Pulmonary artery endothelial cell (primary cell): ENCODE measurements at places on chromosomes 6 and 20.

DNA sequence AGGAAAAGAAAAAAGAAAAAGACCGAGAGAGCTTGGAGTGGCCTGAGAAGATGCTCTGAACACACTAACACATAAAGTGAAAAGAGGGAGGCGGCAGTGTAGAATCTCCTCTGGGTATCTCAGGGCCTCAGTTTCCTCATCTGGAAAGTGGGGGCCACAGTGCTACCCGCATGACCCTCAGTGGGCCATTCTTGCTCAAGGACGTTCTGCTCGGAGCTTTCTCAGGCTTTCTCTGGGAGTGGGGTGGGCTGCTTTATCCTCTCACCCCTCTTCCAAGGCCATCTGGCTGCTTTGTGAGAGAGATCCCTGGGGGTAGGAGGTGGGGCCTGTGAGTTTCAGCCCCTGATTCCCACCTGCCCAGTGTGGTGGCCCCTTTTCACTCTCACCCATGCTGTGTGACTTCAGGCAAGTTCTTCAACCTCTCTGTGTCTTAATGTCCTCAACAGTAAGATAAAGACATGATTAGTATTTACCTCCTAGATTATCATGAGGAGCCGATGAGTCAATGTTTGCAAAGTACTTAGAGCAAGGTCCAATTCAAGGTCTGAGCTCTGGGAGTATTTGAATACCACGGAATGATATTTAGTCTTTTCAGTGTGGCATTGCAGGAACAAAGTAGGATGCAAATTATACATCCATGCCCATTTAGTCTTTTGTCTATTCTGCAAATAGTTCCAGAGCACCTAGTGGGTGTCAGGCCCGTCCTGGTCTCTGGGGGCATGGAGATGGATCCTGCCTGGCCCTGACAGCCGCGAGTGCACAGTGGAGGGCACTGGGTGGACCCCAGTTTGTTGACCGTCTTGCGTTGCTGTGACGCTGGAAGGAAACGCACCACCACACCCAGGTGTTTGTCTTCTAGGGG lies 34.3 kb downstream of the SRC start:
- no peak for DNase-seq

GRCh38 chr6:73704260-73704659 lies 8.3 kb downstream of the CD109 start:
- no peak for DNase-seq

DNA sequence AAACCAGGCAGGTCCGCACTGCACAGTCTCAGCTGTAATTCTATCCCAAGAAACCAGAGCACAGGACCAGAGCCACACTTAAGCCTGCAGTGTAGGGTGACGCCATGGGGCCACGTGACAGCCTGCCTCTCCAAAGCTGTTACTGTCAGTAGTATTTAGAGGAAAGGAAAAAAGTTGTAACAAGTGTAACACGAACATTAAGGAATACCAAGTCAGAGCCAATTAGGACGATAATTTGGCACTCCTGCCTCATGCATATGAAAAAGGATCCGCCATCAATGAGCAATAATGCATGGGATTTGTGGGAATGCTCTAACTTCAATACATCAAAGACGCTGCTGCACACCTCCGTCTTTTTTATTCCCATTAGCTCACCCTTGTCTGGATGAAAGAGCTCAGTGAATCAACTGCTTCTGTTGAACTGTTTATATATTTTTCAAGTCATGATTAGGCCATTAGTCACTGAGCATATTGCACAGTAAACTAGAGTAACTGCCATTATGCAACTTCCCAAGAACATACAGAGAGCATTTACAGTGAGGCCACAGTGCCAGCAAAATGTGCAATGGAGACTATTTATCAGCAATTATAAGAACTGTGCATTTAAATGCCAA lies 79.9 kb downstream of the ATXN1 start:
- no peak for DNase-seq

DNA sequence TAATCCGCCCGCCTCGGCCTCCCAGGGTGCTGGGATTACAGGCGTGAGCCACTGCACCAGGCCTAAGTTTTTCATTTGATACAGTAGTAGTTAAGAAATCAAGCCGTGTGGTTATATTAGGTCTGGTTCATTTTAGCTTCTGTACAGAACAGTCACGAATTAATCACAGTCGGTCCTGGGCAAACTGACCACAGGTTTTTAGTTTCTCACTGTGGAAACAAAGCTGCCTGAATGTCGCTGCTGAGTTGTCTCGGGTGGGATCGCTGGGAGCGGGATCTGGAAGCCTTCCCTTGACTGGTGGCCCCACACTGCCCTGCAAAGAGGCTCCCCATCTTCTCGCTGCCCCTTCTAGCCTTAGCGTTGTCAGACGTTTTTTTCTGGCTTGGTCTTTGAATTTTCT lies 18.6 kb downstream of the UCKL1 start:
- DNase-seq, result no peak

GRCh38 chr6:98590997-98591396 lies 243.4 kb upstream of the POU3F2 start:
- DNase-seq, result no peak
